Glutamatergic neuron (in vitro differentiated cells): ENCODE measurements at places on chromosomes 2 and 18. TPM values are rescaled to one million over a fixed set of nuclear protein-coding genes. Genes with fewer than 3 reads are reported as not detected.
A peak's percentile ranks its signal among the peaks of the same experiment; 100 is the strongest.

DNA sequence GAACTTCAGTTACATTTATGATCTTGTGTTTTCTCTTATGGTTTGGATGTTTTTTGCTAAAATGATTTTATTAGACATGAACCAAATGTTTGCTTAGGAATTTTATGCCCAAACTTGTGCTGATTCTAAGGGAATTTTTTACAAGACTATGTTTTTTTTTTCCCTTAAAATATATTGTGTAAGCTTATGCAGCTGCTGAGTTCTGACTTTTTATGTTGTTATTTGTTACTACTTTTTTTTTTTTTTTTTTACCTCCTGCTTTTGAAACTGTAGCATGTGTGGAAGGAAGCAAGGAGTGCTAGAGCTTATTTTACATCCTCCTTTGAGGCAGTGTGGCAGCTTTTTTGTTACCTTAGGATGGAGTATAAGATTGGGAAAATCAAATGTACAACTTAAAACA lies 6.0 kb upstream of the DNAH7 start:
- no peaks in the 10 kb centered on the region for H3K36me3 ChIP-seq
- no peak overlapping the region for H3K27ac ChIP-seq
- no peak overlapping the region for H3K4me3 ChIP-seq
- H3K27me3 ChIP-seq = no peaks in the 10 kb centered on the region

DNA sequence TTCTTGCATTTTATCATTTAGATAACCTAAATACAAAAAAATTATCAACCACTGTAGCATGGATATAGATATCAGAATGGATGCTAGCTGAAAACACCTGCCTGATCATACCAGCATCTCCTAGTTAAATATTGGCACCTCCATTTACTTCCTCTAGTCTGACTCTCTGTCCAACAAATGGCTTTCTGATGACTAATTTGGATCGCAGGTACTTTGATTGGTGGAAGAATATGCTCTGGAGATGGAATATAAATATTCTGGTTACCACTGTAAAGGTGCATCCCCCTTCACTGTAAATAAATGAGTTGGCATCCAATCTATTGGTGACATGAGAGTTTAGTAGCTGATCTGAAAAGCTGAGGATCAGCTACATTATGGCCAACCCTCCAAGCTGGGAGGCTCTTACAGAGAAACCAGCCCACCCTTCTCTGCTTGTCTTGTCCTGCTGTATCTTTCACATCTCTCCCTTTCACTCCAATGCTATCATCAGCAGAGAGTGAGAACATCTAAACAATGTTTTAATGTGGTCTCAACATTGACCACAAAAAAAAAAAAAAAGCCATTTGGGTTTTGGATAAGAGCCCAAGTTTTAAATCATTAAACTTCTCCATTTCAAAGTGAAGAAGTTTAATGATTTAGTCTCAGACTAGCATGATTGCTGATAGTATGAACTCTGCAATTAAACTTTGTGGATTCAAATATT lies 90.5 kb downstream of the PMAIP1 start:
- no peaks in the 10 kb centered on the region for H3K36me3 ChIP-seq
- DNase-seq = no peak
- H3K4me3 ChIP-seq = no peak overlapping the region

DNA sequence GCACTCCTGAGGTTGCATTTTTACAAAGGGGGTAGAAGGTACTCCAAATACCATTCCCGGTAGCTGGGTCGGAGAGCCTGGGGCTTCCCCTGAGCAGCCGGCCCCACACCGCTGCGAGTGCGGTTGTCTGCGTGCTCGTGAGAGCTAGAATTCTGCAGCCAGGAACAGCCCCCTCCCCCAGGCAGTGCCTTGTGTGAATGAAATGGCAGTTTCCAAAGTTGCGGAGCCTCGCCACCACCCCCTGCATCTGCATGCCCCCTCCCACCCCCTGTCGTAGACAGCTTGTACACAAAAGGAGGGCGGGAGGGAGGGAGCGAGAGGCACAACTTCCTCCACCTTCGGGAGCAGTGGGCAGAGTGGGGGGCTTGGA lies 1.1 kb downstream of the MYCN start:
- peak overlapping the region; percentile 96 for H3K27ac ChIP-seq
- H3K4me1 ChIP-seq = peaks cover 23% of the 10 kb centered on the region
- peak overlapping the region; percentile 94 for H3K4me3 ChIP-seq

- peak overlapping the region; percentile 11 for H3K4me3 ChIP-seq
- no peaks in the 10 kb centered on the region for H3K36me3 ChIP-seq
- H3K4me1 ChIP-seq = peaks cover 3% of the 10 kb centered on the region
These were observed 3.8 kb upstream of the UXS1 start for GRCh38 chr2:106197878-106198277.

- H3K4me3 ChIP-seq = no peak overlapping the region
- no peaks in the 10 kb centered on the region for H3K27me3 ChIP-seq
These were observed 44.5 kb downstream of the PSMD14 start for GRCh38 chr2:161352719-161353118.

- H3K27ac ChIP-seq = peak within 1 kb of the TSS; percentile 97
- peak within 1 kb of the TSS; percentile 100 for H3K4me3 ChIP-seq
- H3K4me1 ChIP-seq = peaks cover 10% of the 10 kb centered on the region
- peak; percentile 81 for DNase-seq
- peaks cover 7% of the 10 kb centered on the region for H3K27me3 ChIP-seq
These were observed at the start of gene SLC25A12 for GRCh38 chr2:171893824-171894611. TSS of gene SLC25A12 (minus strand) at chr2:171894244. CDS start at chr2:171894214, 30 bp downstream.

Gene CNTNAP5
- total RNA-seq = 22.0 TPM

Gene NBAS
- total RNA-seq = 46.1 TPM

Gene CHN1
- total RNA-seq = 212 TPM
